ENCODE measurements at places on chromosomes 1 and 21.
A peak's percentile ranks its signal among the peaks of the same experiment; 100 is the strongest.

GRCh38 chr1:154624746-154625643 is 17.0 kb upstream of the ADAR start:
- peak overlapping the region; percentile 31 for H3K27ac ChIP-seq
- DNase-seq = no peak
- peaks cover 29% of the 10 kb centered on the region for H3K4me1 ChIP-seq
- H3K4me3 ChIP-seq = no peak overlapping the region

DNA sequence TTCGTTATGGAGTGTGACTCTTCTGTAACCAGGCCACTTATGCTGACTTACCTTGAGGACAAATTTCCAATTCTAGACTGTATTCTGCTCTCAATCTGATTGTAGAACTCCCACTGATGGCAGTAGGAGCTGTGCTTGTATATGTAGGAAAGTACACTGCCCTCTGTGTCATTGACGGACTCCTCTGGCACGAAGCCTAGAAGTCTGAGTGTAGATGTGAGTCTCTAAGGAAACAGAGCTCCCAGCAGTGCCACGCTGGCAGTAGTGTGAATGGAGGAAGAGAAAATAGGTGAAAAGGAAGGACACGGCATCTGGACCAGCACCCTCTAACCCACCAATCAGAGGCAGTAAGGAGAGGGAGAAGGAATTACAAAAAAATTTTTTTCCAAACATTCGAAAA is 130.4 kb upstream of the ADGRL2 start:
- H3K27me3 ChIP-seq = no peaks in the 10 kb centered on the region
- H3K27ac ChIP-seq = no peak overlapping the region

DNA sequence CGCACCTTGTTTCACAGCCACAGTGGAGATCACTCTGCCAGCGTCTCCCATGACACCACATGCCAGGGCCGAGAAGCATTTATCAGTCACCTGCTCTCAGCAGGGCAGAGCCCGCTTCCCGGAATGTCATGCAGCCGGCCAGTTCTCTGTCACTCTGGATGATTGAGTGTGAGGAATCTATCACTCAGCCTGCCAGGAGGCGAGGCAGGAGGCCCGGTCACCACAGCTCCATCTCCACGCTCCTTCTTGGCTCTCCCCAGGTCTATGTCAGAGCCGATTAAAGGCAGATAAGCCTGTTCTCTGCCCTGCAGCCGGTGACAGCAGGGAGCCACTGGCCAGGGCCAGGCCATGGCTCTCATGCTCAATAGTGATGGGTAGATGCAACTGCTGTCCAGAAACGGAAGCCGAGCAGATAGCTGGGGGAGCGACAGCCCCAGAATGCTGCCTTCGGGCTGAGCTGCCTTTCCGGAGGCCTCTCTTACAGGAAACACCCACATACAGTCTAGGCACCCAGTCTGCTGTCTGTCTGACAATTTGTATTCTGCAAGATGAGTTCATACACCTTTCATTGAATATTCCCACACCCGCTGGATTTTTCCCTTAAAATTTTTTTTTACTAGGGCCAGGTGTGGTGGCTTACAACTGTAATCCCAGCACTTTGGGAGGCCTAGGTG is 64.1 kb downstream of the ACTL8 start:
- no peaks in the 10 kb centered on the region for H3K36me3 ChIP-seq
- H3K4me3 ChIP-seq = no peak overlapping the region
- peaks cover 6% of the 10 kb centered on the region for H3K27me3 ChIP-seq
- H3K4me1 ChIP-seq = no peaks in the 10 kb centered on the region

- no peak overlapping the region for H3K27ac ChIP-seq
- H3K27me3 ChIP-seq = no peaks in the 10 kb centered on the region
- no peaks in the 10 kb centered on the region for H3K4me1 ChIP-seq
These were observed 303.6 kb downstream of the USH2A start for GRCh38 chr1:216119600-216119999.

GRCh38 chr1:27507960-27508665 is 18.1 kb upstream of the WASF2 start:
- H3K4me3 ChIP-seq = no peak overlapping the region
- H3K36me3 ChIP-seq = no peaks in the 10 kb centered on the region
- DNase-seq = no peak
- H3K4me1 ChIP-seq = peaks cover 6% of the 10 kb centered on the region
- H3K27me3 ChIP-seq = no peaks in the 10 kb centered on the region

DNA sequence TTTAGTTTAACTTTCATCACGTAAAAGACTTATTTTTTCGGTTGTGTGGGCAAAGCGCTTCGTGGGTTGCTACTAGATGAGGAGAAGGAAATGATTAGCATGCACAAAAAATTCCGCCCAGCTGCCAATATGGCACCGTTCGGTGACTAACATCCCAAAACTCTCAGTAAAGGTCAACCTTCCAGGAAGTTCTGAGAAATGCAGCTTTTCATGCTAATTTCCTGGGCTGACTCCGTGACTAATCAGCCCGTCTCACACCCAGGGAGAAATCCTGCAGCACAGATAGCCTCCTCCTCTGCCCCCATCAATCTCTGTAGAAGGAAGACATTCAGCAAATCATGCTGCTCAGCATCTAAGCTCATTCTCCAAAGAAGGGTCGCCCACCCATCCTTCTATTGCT is 34.1 kb downstream of the TMCO4 start:
- DNase-seq = no peak
- peaks cover 6% of the 10 kb centered on the region for H3K4me1 ChIP-seq
- no peaks in the 10 kb centered on the region for H3K27me3 ChIP-seq
- H3K4me3 ChIP-seq = no peak overlapping the region

GRCh38 chr21:26813426-26813998 is 31.7 kb downstream of the ADAMTS1 start:
- DNase-seq = no peak
- no peaks in the 10 kb centered on the region for H3K36me3 ChIP-seq

DNA sequence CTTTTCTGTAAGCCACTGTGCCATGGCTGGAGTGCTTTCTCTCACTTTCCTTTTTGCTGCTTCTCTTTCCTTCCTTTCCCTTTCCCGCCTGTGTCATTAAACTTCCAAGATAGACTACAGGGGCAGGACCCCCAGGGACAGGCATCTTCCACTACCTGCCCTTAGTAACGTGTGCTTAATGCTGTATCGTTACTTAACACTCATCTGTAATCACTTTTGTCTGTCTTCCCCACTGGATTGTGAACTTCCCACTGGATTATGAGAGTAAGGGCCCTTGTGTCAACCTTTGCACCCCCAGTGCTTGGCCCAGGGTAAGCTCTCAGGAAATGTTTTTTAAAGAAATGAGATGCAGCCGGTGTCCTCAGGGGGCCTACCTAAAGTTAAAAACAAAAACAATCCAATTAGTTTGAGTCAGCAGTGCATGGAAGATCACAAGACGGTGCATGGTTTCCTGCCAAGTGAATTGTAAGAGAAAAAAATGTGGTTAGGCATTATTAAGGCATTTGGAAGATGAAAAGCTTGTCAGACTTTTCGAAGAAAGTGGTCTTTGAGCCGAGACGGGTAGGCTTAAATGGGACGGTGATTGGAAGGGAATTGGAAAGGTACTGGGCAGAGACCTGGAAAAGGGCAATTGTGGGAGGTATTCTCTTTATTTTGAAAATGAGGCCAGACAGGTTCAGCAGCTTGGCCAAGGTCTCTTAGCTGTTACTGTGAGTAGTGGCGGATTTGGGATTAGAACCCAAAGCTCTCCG is 958 bp downstream of the LYPLAL1 start:
- no peak for DNase-seq
- H3K4me1 ChIP-seq = peaks cover 39% of the 10 kb centered on the region
- H3K27me3 ChIP-seq = no peaks in the 10 kb centered on the region
- peak overlapping the region; percentile 98 for H3K4me3 ChIP-seq
- peak overlapping the region; percentile 97 for H3K27ac ChIP-seq

GRCh38 chr21:42850866-42851391 is 28.4 kb downstream of the WDR4 start:
- DNase-seq = no peak

GRCh38 chr1:197761654-197762053 is 13.6 kb downstream of the DENND1B start:
- no peak overlapping the region for H3K27ac ChIP-seq
- no peak overlapping the region for H3K4me3 ChIP-seq
- H3K36me3 ChIP-seq = peaks cover 4% of the 10 kb centered on the region
- H3K27me3 ChIP-seq = no peaks in the 10 kb centered on the region

DNA sequence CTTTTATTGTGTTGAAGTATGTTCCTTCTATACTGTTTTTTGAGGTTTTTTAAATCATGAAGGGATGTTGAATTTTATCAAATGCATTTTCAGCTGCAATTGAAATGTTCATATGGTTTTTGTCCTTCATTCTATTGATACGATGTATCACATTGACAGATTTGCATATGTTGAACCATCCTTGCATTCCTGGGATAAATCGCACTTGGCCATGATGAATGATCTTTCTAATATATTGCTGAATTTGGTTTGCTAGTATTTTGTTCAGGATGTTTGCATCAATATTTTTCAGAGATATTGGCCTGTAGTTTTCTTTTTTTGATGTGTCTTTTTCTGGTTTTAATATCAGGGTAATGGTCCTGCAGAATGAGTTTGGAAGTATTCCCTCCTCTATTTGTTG is 214.0 kb downstream of the LMO4 start:
- peaks cover 2% of the 10 kb centered on the region for H3K4me1 ChIP-seq
- no peak for DNase-seq
- H3K27me3 ChIP-seq = no peaks in the 10 kb centered on the region
- no peak overlapping the region for H3K27ac ChIP-seq

DNA sequence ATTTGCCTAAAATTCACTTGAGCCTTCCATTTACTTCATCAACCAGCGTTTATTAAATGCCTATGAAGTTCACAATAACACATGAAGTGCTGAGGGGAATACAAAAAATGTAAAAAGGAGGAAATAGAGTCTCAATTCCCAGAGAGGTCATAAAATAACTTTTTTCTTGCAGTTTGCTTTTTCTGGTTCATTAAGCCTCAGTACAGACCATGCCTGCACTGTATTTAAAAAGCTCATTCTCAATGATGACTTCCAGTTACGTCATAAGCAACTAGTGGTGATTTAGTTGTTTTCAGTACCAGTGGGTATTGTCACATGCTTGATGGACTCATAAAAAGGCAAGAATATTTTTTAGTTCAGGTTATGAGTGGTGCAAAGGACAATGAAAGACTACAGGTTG is 160.1 kb upstream of the UBE2U start:
- no peaks in the 10 kb centered on the region for H3K27me3 ChIP-seq
- no peak overlapping the region for H3K4me3 ChIP-seq
- no peak for DNase-seq
- H3K4me1 ChIP-seq = no peaks in the 10 kb centered on the region

GRCh38 chr1:226185141-226186036 is 1.2 kb downstream of the ACBD3 start:
- peak overlapping the region; percentile 95 for H3K4me3 ChIP-seq
- no peaks in the 10 kb centered on the region for H3K27me3 ChIP-seq
- DNase-seq = no peak
- H3K27ac ChIP-seq = peak overlapping the region; percentile 96
- peaks cover 11% of the 10 kb centered on the region for H3K36me3 ChIP-seq
- peaks cover 16% of the 10 kb centered on the region for H3K4me1 ChIP-seq

- H3K27me3 ChIP-seq = peaks cover 27% of the 10 kb centered on the region
- H3K4me1 ChIP-seq = no peaks in the 10 kb centered on the region
- DNase-seq = no peak
- H3K36me3 ChIP-seq = no peaks in the 10 kb centered on the region
- no peak overlapping the region for H3K27ac ChIP-seq
These were observed 35.7 kb upstream of the SYT6 start for GRCh38 chr1:114189398-114189797.

GRCh38 chr1:51378871-51379270 is 48.5 kb upstream of the TTC39A start:
- no peaks in the 10 kb centered on the region for H3K27me3 ChIP-seq
- no peak for DNase-seq
- peaks cover 48% of the 10 kb centered on the region for H3K36me3 ChIP-seq

GRCh38 chr1:192941722-192942411 is 117.3 kb downstream of the UCHL5 start:
- H3K4me3 ChIP-seq = no peak overlapping the region
- H3K36me3 ChIP-seq = no peaks in the 10 kb centered on the region
- no peaks in the 10 kb centered on the region for H3K27me3 ChIP-seq
- H3K4me1 ChIP-seq = peaks cover 6% of the 10 kb centered on the region

- H3K36me3 ChIP-seq = no peaks in the 10 kb centered on the region
- H3K4me3 ChIP-seq = no peak overlapping the region
- H3K27ac ChIP-seq = no peak overlapping the region
- no peaks in the 10 kb centered on the region for H3K27me3 ChIP-seq
These were observed 87.2 kb downstream of the HHAT start for GRCh38 chr1:210415846-210416448.

- no peak for DNase-seq
- H3K27ac ChIP-seq = no peak overlapping the region
- peaks cover 32% of the 10 kb centered on the region for H3K27me3 ChIP-seq
- no peaks in the 10 kb centered on the region for H3K4me1 ChIP-seq
- H3K36me3 ChIP-seq = peaks cover 3% of the 10 kb centered on the region
These were observed 21.6 kb upstream of the CCDC27 start for GRCh38 chr1:3730543-3731247.

- H3K4me1 ChIP-seq = no peaks in the 10 kb centered on the region
- H3K27ac ChIP-seq = no peak overlapping the region
- H3K4me3 ChIP-seq = no peak overlapping the region
These were observed 83.4 kb upstream of the ACTL8 start for GRCh38 chr1:17671741-17672140.

- no peak overlapping the region for H3K4me3 ChIP-seq
- H3K4me1 ChIP-seq = peaks cover 11% of the 10 kb centered on the region
- peak; percentile 36 for DNase-seq
- peaks cover 18% of the 10 kb centered on the region for H3K36me3 ChIP-seq
These were observed 5.7 kb downstream of the TPM3 start for GRCh38 chr1:154186177-154186576.

GRCh38 chr1:29602203-29602602 is 365.9 kb downstream of the PTPRU start:
- H3K27me3 ChIP-seq = peaks cover 7% of the 10 kb centered on the region
- no peak overlapping the region for H3K27ac ChIP-seq
- no peak for DNase-seq
- H3K4me1 ChIP-seq = no peaks in the 10 kb centered on the region
- H3K36me3 ChIP-seq = no peaks in the 10 kb centered on the region
- no peak overlapping the region for H3K4me3 ChIP-seq

- H3K27me3 ChIP-seq = peaks cover 22% of the 10 kb centered on the region
- no peak overlapping the region for H3K4me3 ChIP-seq
- H3K4me1 ChIP-seq = no peaks in the 10 kb centered on the region
- H3K27ac ChIP-seq = no peak overlapping the region
- no peaks in the 10 kb centered on the region for H3K36me3 ChIP-seq
These were observed 97.3 kb downstream of the SUSD4 start for GRCh38 chr1:223266632-223267172.

GRCh38 chr1:17672226-17672625 is 82.9 kb upstream of the ACTL8 start:
- no peaks in the 10 kb centered on the region for H3K36me3 ChIP-seq
- no peak for DNase-seq
- H3K4me1 ChIP-seq = no peaks in the 10 kb centered on the region
- H3K4me3 ChIP-seq = no peak overlapping the region
- H3K27ac ChIP-seq = no peak overlapping the region

DNA sequence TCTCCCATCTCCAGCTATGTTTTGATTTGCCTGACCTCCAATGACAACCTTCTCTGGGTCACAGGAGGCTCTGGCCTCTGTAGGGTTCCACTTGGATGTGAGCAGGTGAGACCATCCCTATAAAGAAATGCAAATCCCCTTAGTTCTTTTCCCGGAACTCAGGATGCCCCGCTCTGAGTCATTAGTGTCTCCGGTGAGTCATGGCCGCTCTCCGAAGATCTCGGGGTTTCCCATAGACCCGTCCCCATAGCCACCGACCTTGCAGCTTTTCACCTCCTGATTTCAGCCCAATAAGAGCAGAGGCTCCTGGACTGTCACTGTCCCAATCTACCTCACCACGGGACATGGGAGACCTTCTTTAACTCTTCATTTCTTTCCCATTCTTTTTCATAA is 98.2 kb downstream of the PGBD5 start:
- H3K4me3 ChIP-seq = no peak overlapping the region
- H3K27ac ChIP-seq = no peak overlapping the region
- H3K36me3 ChIP-seq = no peaks in the 10 kb centered on the region
- H3K4me1 ChIP-seq = no peaks in the 10 kb centered on the region

Data from stimulated activated naive B cell treated with anti-CD40 and anti-IgM and Interleukin-4, amounts not matched to agents 10 μg/mL and 1 μg/mL and 100 μg/mL, for 72 hours (primary cell).